ENCODE measurements at places on chromosomes 1 and 21.

DNA sequence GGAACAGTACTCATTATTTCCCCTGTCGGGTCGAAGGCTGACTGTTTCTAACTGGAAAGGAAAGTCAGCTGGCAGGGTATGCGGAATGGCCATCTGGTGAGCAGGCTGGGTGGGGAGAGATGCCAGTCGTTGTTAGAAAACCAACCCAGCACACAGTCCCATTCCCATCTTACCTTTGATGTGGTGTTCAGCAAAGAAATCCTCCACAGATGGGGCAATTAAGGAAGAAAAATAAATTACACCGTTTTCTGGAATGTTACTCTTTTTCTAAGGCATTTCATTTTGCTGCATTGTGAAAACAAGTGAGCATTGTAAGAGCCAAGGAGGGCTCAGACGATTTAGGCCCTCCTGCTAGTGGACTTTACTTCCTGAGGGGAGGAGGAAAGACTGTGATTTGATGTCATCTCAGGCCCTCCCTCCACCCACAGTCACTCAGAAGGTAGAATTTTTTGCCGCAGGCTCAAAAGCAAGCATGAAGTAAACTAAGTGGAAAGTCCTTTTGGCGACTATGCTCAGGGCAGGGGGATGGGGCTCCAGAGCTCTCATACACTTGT, at the start of gene SLC16A4:
Gene SLC16A4, minus strand, starts transcription at position 335 of the 554 bp plus-strand sequence. CDS start 1,703 bp downstream, outside the sequence.
- no peak for DNase-seq

- DNase-seq: no peak
These were observed 126.1 kb downstream of the TRABD2B start for GRCh38 chr1:47870946-47871676.

DNA sequence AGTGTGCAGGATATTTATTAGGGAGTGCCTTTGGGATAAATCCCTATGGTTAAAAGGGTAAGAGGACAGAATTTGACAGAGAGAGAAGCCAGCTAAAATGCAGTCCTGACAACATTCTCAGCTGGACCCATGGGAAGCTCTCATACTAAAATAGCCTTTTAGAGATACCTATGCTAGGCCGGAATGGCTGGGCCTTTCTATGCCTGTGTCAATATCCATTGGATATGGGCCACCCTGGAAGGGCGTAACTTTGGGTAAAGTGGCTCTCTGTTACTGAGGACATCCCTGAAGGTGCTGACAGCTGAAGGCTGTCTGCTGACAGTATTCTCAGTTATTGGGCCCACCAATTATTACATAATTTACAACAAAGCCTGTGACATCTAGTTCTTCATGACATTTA, 613.0 kb upstream of the B3GALT2 start:
- no peak for DNase-seq

DNA sequence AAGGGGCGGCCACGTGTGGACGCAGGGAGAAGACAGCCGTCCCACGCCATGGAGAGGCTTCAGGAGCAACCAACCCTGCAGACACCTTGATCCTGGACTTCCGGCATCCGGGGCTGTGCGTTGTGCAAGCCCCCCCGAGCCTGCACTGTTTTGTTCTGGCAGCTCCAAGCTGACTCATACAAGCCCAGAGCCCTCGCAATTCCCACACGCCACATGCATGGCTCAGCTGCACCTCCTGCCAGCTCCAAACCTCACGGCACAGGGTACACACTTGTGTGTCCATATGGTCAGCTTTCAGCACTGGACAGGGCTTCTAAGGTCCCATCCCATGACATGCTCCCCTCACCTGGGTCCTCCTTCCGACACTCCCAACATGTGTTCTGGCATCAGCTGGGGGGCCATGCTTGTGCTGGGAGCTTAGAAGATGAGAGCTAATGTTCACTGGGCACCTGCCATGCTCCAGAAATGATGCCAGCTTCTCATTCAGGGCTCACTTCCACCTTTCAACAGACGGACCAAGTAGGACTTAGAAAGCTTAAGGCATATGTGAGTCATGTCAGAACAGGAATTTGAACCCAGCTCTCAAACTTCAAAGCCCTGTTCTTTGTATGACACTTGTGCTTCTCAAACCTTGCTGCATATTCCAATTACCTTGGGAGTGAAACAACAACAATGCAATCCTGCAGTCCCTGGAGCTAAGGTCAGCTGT, 137.3 kb downstream of the PGBD5 start:
- no peak for DNase-seq

GRCh38 chr1:111649648-111650047, 30.1 kb downstream of the RAP1A start:
- DNase-seq: no peak

GRCh38 chr1:17856496-17857108, 101.5 kb downstream of the ACTL8 start:
- DNase-seq: no peak

GRCh38 chr1:220877377-220878095, 1.7 kb upstream of the HLX start:
- DNase-seq: no peak

DNA sequence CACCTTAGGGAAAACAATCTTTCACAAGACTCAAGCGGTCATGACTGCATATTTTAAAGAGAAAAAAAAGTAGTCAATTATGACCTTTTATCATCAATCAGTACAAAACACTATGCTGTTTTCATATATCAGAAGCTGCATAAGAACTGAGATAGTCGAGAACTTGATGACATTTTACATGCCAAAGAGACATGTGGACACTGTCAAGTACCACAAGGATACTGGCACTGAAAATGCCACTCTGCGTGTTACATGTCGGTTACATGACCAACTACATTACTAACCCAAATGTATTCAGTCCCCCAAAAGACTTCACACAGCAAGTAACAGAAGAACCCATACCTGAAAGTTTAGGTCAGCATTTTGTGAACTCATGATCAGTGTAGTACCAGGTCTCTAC, 975.0 kb upstream of the ADGRL4 start:
- DNase-seq: no peak

- no peak for DNase-seq
These were observed 32.1 kb downstream of the LYST start for GRCh38 chr1:235834620-235835019.

GRCh38 chr1:115952547-115952946, 23.8 kb upstream of the SLC22A15 start:
- DNase-seq: no peak

- DNase-seq: no peak
These were observed 55.9 kb downstream of the RPS6KA1 start for GRCh38 chr1:26585471-26585870.

DNA sequence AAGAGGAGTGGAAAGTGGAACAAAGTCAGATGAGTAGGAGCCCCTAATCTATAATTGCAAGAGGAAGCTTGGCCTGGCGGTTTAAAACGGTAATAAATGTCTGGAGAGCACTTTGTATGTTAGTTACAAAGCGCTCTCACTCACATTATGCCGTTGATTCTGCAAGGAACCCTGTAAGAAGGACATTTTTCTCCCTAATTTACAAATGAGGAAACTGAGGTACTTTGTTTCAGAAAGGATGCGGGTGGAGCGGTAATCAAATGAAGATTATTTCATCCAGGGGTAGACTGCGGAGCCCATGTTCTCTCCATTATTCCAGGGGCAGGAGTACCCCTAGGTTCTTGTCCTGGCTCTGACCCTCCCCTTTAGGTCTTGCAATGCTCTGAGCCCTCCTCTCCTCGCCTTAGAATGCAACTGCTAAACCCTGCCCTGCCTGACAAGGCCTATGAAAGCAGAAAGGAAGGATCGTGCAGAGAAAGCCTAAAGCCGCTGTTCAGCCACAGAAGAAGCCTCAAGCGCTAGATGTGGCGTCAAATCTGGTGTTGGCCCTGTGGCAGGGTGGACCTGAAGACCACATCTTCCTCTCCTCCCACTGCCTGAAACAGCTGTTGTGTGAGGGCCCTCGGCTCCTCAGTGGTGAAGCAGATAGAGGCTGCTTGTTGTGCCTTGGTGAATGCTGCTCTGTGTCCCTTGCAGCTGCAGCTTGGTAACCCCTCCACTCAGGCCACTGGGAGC, 588 bp upstream of the PACC1 start:
- no peak for DNase-seq

GRCh38 chr1:21337010-21337437, 46.8 kb upstream of the ECE1 start:
- DNase-seq: no peak

GRCh38 chr1:157157501-157158190, 19.5 kb upstream of the ETV3 start:
- DNase-seq: no peak

- peak; percentile 76 for DNase-seq
These were observed 106.9 kb upstream of the TMEM51 start for GRCh38 chr1:15046487-15047165.

- DNase-seq: no peak
These were observed 283.1 kb downstream of the TM2D1 start for GRCh38 chr1:61441723-61442262.

- DNase-seq: no peak
These were observed 117.5 kb upstream of the HOOK1 start for GRCh38 chr1:59697150-59697800.

- no peak for DNase-seq
These were observed 28.9 kb upstream of the EFCAB14 start for GRCh38 chr1:46747683-46748288.

GRCh38 chr1:64895500-64895899, 70.8 kb downstream of the JAK1 start:
- no peak for DNase-seq

DNA sequence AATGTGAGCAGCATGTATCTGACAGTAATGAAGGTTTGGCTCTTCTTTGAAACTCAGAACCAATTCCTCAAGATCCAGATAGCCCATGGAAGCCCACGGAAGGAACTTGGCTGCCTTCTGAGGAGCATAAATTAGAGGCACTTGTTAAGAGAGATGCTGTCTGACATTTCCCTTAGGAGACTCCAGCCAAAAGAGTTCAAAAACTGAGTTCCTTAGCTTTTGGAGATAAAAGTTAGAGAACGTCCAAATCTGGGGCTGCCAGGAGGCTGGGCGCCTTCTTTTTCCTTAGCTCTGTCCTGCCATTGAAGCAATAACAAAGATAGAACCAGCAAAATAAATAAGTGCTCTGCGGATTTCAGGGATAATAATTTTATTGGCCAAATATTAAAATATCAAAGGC, 439.6 kb upstream of the USP24 start:
- no peak for DNase-seq

- no peak for DNase-seq
These were observed 53.1 kb upstream of the GPR25 start for GRCh38 chr1:200819726-200820125.

Data from GM12892 (cell line).